Stimulated activated CD8-positive, alpha-beta memory T cell treated with anti-CD3 and anti-CD28 coated beads, Interleukin-15, amount 100 ng/mL, for 4 hours (primary cell): ENCODE measurements at places on chromosomes 5 and 9.

DNA sequence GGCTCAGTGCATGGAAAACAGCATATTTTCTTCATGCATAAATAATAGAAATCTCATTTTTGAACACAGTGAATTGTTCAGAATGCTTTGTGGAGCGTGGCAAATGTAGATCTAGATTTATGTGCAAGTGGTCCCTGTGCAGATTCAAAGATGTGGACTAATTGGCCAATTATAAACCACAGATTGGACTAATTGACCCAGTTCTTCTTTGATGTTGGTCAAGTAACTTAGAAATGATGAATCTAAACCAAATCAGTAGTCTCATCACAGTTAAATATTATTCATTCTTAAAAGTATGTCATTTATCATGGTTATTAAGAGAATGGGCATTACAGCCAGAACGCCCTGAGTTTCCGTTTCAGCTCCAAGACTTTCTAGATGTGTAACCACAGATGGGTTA lies 11.7 kb upstream of the PDE4D start:
- DNase-seq = no peak

GRCh38 chr9:6716766-6717165 lies 41.0 kb upstream of the KDM4C start:
- DNase-seq = no peak

DNA sequence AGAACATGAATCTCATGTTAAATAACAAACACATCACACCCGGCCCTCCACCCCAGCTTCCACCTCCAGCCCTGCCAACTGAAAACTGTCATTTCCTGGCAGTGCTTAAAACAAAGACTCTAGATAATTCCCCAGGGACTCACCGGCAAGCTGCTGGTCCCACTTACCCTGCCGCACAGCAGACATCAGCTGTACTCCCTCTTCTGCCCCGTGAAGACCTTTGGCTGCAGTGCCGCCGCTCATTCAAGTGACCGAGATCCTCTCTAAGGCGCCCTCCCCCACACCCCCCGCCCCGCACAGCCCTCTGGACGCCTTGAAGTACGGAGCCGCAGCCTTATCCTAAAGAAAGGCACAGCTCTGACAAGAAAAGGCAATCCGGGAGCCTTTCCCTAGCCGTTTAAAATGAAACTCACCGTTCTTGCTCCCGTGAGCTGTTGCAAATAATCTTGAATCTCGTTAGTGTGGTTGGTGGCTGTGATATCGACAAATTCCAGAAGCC lies 434 bp downstream of the GLRX start:
- no peak for DNase-seq

DNA sequence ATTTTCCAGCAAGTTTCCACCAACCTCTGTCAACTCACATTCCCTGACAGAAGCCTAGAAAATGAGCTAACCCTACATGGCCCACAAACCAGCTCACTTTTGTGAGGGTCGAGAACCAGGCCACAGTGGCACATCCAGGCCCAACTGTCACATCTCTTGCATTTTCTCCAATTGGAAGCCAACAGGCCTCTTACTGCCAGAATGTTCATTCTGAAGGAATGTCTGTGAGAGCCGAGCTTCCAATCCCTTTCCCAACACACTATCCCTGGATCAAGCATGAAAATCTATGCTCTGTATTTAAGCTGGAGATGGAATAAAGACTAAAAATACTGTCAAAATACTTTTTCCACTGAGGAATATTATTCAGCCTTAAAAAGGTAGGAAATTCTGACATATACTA lies 20.0 kb downstream of the MARCHF3 start:
- DNase-seq = no peak

DNA sequence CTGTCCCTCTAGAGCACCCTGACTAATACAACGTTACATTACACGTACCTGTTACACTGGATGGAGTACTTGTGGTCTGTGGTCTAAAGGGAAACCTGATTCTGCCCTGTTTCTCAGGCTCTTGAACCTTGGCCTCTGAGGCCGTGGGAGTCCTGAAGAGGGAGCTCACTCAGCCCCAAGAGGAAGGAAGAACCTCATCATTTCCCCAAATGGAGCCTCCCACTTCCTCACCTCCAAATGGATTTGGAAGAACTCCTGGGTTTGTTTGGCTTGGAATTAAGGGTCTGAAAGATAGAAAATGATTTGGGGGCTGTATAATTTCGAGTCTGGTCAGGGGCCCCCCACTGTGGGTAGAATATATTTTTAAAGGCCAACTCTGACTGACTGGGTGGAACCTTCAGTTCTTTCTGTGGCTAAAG lies 200.2 kb downstream of the SEMA6A start:
- no peak for DNase-seq
